Activated CD8-positive, alpha-beta memory T cell treated with anti-CD3 and anti-CD28 coated beads for 24 hours (primary cell): ENCODE measurements at places on chromosomes 12 and 14.

DNA sequence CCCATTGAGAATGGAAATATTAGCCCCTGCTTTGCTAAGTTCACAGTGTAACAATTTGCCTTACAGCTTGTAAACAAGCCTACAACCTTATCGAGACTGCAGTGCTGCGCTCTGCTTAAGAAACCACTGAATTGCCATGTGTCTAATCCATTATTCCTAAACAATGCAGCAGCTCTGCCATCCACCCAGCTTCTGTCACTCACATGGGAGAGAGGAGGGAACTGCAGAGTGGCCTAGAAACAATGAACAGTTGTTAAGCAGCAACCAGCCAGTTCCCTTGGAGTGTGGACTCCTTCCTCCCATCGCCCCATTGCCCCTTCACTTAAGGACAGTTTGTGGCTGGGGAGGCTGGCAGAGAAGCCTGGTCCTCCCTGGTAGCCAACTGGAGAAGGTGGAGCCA is 42.9 kb downstream of the TESPA1 start:
- no peak for DNase-seq

- no peak for DNase-seq
Observed at GRCh38 chr12:78568321-78569020, 296.1 kb upstream of the SYT1 start.

- no peak for DNase-seq
Observed at GRCh38 chr14:78341827-78342389, 171.7 kb downstream of the NRXN3 start.

DNA sequence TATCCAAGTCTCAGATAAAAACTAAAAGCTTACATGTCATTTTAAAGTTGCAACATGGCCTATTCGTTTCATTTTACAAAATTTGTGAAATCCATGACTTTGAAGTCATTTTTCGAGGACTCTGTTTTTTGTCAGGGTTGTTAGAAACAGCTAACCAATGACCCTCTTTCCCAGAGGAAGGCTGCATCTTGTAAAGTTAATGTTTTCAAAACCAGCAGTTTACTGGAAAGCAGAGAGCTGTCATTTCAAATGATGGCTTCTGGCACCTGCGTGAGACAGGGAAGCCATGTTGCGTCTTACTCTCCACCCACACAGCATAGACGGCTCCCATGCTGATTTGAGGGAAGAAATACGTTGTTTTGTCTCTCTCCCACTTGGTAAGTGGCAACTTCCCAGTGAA is 50.1 kb upstream of the RTRAF start:
- no peak for DNase-seq

- DNase-seq: no peak
Observed at GRCh38 chr12:113128802-113129663, 6.5 kb downstream of the RASAL1 start.

- no peak for DNase-seq
Observed at GRCh38 chr12:109916045-109916444, 16.0 kb downstream of the TCHP start.

DNA sequence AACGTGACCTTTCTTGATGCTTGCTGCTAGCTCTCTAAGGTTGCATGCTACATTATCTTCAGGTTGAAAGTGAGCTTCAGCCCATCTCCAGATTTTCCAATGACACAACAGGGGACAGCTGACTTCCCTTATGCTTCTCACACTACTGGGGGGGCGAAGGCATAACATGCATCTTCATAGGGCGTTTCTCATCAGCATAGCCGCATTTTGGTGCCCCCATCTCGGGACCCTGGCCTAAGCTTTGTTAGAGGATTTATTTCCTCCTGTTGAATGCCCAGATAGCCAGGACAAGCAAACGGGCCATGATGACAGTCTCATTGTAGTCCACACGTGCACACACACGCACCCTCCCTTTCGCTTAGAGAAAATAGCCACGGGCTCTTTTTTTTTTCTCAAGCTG is 30.7 kb downstream of the SSPN start:
- no peak for DNase-seq
